ENCODE measurements at places on chromosomes 11 and 22.

- no peak for DNase-seq
These were observed 137.3 kb upstream of the KIRREL3 start for GRCh38 chr11:127137771-127138280.

DNA sequence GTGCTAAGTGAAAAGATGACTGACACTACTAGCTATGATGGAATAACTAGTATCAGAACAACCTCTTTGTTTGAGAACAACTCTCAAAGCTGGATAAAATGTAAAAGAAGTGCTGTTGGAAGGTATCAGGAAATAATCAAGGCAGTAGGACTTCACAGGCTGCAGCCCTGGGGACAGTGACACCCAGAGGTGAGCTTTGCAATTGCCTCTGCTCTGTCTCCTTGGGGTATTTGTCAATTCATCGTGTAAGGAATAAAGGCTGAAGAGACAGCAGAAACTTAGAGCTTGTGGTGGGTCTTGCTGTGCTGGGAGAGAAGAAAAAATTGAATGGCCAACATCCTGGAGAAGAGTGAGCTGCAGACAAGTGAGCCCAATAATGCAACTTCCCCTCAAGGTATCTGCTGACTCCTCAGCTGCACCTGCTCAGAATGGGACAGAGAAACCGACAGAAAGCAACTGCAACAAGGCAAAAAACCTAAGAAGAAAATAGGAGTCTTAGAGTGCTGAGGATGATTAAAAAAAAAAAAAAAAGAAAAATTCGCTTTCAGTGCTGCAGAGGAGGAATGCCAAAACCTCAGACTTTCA, 141.1 kb downstream of the RCN1 start:
- no peak for DNase-seq

GRCh38 chr11:49213026-49213560, 4.7 kb upstream of the FOLH1 start:
- no peak for DNase-seq

DNA sequence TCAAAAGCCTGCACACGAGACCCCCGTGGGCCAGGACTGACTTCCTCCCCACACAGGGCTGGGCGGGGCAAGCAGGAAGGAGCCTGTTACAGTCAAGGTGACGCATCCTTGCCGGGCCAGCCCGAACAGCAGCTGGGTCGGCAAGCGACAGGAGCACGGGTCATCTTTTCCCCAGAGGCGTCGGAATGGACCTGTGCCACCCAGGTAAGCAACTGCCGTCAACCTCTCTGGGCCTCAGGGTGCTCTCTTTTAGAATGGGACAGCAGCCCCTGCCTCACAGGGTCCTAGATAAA, at the start of gene CYTH4:
Gene CYTH4, plus strand, starts transcription at position 124 of the 293 bp plus-strand sequence. Its CDS starts 62 bp downstream, at position 186.
- no peak for DNase-seq

- DNase-seq = no peak
These were observed 25.4 kb downstream of the TENM4 start for GRCh38 chr11:79415411-79415810.

DNA sequence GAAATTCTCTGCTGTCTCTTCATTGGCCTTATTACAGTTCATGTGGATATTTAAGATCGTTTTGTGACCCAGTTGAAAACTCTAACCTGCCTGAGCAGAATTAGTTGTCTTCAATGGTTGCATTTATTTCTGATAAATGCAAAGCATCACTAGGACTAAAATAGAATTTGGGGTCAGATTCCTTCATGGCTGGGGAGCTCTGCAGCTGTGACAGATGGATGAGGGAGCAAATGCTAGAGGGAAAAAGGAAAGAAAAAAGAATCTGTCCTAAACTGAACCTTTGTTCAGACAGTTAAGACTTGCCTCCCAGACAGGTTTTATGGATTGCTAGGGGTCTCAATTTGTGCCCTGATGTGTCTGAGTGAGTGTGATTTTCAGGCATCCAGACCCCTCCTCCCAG, 113.0 kb downstream of the SYT9 start:
- DNase-seq = no peak

GRCh38 chr22:40504285-40505249, 132.0 kb downstream of the MRTFA start:
- no peak for DNase-seq
